Suprapubic skin (tissue), 4 donors: ENCODE measurements at places on chromosomes 3 and 15.
A peak's percentile ranks its signal among the peaks of the same experiment; 100 is the strongest.

DNA sequence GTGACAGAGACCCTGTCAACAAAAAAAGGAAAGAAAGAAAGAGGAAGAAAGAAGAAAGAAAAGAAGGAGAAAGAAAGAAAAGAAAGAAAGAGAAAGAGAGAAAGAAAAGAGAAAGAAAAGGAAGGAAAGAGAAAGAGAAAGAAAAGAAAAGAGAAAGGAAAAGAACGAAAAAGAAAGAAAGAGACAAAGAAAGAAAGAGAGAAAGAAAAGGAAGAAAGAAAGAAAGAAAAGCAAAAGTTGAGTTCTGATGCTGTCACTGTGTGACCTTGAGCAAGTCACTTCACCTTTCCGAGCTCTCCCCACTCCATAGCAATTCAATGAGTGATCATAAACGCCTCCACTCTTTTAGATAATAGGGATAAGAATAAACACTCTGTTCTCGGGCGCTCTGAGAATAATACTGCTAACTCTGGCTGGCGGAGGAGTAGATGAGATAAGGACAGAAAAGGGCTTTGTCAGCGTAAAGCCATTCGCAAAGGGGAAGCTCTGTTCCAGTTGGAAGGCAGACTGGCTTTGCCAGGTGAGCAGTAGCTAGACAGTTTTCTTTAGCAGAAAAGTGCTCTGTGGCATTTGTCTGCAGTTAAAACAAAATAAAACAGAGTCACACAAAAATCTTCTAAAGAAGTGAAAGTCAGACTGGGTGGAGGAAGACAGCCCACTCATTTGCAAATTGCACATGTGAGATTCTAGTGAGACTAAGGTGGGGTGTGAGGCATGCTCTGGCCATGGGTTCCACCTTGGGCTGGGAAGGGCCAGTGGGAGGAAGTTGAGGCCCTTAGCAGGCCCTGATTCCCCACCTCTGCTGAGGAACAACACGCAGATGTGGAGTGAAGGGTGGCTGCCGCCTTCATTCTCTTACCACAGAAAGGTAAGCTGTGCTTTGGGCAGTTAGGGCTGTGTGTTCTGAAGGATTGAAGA is 9.6 kb upstream of the FLNB start:
- no peak for DNase-seq

DNA sequence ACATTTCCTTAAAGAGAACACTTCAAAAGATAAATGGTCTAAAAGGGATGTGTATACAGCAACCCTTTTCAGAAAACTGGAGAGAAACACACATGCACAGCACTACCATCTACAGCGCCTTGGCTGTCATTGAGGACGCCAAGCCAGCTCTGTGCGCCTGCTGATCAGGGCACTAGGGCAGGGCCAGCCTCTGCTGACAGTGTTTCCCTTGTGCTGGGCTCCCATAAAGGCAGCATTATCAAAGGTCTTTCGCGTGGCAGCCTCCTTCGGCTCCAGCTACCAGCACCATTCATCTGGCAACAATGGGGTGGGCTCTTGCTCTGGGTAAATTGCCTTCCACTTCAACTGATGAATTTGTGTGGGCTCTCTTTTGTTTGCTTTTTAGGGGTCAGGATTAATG is 53.4 kb downstream of the LDHAL6B start:
- DNase-seq: no peak

GRCh38 chr3:52406791-52407510 is 38.0 kb downstream of the SEMA3G start:
- no peak for DNase-seq

- DNase-seq: no peak
These were observed 260.7 kb upstream of the UMPS start for GRCh38 chr3:124469555-124469954.

- DNase-seq: no peak
These were observed 5.0 kb downstream of the FAM219B start for GRCh38 chr15:74901612-74902063.

GRCh38 chr3:139559541-139559940 is 20.0 kb upstream of the RBP1 start:
- DNase-seq: no peak

DNA sequence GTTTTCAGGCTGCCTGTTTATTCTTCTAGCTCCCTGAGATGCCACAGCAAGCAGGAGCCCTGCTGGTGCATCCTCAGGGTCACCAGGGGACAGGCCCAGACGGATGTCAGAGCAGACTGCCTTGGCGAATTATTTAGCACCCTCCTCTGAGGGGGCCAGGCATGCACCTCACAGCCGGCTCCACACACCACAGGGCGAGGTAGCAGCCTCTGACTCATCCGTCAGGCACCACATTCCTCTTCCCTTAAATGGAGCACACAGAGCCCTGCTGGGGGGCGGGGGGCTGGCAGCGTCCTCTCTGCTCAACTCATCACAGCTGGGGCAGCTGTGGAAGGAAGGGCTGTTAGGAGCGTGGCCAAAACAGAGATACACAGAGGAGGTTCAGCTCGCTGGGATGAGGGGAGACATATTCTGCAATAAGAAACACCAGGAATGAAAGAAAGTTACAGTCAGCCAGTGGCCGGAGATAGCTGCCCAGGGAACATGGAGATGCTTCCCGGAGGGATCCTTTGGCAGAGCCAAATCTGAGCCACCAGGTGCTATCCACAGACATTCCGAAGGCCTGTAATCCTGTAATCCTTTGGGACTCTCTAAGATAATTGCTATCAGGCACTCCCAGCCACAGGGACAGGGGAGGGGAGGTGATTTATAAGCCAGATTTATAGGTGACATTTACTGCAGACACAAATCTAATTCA is 13.9 kb upstream of the PRICKLE2 start:
- peak; percentile 81 for DNase-seq

GRCh38 chr3:108328821-108329486 is 32.6 kb downstream of the HHLA2 start:
- no peak for DNase-seq

- no peak for DNase-seq
These were observed 175.9 kb downstream of the THRB start for GRCh38 chr3:24318677-24319287.

GRCh38 chr15:89616228-89616627 is 39.0 kb downstream of the KIF7 start:
- DNase-seq: no peak

DNA sequence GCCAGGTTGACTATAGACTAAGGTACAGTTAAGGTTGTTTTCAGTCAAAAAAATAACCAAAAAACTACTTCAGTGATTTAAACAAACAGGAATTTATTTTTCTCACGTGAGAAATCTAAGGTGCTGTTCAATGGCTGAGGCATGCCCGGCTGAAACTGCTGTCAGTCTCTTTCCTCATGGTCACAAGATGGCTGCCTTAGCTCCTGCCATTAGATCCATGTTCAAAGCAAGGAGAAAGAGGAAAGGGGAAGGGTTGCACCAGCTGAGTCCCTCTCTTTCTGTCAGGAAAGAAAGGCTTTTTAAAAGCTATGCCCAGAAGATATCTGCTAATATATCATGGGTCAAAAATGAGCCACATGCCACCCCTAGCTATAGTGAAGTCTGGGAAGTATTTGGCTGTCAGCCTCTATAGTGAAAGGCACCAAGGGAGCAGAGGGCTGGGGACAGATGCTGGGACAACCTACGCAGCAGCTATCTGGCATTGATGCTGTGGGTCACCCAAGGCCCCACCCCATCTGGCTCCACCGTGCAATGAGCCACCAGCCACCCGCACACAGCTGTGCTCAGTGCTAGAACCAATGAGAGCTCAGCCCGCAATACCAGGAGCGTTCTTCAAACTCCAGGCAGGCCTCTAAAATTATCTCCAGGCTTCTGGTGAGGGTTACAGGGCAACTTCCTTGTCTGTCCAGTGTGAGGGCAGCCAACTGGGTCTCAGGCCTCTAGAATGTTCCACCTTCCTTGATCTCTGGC is 64.7 kb upstream of the GATA2 start:
- DNase-seq: no peak

DNA sequence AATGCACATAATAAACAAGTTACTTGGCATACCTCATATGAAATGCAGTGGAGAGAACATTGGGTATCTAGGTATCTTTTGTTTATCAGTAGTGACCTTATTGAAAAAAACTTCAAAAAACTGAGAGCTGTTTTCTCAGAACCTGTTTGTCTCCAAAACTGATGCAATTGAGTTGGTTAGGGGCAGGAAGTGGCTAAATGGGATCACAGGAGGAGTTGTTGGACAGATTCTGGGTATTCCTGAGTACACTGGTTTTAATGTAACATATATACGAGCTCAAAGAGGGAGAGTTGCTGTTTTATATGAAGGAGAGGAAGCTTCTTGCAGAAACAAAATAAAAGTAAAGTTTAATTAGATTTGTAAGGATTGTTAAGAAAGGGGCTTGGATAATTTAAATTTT is 159.5 kb downstream of the C3orf70 start:
- DNase-seq: no peak

GRCh38 chr3:72085036-72085435 is 300.1 kb upstream of the PROK2 start:
- DNase-seq: no peak

- no peak for DNase-seq
These were observed 169.5 kb upstream of the ROPN1 start for GRCh38 chr3:124161448-124161847.

- no peak for DNase-seq
These were observed 248.9 kb upstream of the TBL1XR1 start for GRCh38 chr3:177446165-177446601.

DNA sequence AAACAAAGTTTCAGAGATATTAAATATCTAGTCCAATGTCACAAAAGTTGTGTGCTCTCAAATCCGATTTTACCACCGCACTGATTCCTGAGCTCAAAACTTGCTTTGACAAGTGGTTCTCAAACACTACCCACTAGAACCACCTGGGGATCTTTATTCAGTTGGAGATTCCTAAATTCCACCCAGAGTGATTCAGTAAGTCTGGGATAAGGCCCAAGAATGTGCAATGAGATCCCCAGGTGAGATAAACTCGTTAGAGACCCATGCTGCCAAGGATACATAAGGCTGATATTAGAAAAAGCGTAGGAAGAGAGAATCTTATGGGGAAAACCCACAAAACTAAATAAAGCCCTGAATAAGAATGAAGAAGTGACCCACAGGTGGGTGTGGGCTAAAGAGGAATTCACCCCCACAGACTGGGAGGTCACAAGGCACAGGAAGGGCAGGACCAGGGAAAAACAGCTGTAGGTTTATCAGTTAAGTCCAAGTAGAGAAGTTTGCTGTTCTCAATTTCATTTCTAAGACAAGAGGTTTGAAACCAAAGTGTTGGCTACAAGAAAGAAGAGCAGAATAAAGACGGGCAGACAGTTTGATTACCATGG is 11.5 kb upstream of the RPS17 start:
- no peak for DNase-seq

DNA sequence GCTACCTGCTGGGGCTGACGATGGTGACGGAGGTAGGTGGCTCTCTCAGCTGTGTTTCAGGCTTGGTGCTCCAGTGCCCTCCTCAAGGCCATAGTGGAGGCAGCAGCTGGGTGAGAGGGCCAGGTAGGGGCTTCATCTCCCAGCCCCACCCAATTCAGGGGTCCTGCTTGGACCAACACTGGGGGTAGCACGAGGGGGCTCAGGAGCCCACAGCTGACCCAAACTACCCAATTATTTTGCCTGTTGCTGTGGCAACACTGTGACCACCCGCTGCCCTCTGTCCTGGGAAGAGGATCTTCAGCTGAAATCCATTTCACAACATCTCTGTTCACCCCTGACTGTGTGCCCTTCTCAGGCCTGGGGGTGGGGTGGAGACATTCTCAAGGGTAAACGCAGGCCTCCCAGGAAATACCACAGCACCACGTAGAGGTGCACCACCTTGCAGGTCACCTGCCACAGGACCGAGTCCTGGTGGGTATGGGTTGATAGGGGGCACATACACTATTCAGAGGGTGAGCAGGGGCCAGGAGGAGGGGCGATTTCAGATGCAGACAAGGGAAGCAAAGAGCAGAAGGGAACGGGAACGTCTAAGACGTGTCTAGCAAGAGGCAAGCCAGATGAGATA is 62.7 kb downstream of the GRIP2 start:
- no peak for DNase-seq

DNA sequence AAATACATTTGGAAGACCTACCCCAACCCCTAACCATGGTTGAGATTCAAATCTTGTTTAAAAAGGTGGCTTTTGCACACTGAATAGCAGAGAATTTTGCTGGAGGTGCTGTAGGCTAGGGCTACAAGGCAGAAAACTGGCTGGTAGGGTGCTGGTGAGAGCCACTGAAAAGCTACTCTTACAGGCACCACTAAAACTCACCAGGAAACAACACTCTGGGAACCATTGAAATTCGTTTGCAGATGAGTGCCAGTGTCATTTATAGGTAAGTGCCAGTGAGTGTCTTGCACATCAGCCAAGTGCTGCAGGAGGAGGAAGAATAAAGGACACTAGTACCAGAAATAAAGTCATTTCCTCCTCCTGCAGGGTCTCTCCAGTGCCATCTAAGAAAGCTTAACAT is 610.2 kb downstream of the ZNF385D start:
- no peak for DNase-seq

- no peak for DNase-seq
These were observed 28.7 kb downstream of the SEMA5B start for GRCh38 chr3:122998856-122999255.

GRCh38 chr15:42511007-42511391 is 15.6 kb downstream of the SNAP23 start:
- DNase-seq: no peak

GRCh38 chr15:69478259-69478781 is 25.7 kb downstream of the RPLP1 start:
- peak; percentile 64 for DNase-seq

- DNase-seq: no peak
These were observed 1078.4 kb downstream of the ROBO1 start for GRCh38 chr3:78689378-78689777.

DNA sequence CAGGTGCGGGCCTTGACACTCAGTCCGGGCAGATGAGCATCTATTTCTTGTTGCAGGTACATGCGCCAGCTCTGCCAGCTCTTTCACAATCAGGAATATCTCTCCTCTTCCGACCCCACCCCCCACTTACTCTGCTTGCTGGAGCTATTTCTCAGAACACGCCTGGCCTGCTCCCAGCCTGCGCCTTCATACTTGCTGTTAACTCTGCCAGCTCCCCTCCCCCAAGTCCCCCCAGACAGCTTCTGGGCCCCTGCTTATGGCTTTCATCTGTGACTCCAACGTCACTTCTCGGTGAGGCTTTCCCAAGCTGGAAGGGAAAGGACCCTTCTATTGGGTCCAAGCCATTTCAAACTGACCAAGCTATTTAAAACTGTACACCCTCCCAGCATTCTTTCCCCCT is 15.2 kb downstream of the MAGEF1 start:
- no peak for DNase-seq

DNA sequence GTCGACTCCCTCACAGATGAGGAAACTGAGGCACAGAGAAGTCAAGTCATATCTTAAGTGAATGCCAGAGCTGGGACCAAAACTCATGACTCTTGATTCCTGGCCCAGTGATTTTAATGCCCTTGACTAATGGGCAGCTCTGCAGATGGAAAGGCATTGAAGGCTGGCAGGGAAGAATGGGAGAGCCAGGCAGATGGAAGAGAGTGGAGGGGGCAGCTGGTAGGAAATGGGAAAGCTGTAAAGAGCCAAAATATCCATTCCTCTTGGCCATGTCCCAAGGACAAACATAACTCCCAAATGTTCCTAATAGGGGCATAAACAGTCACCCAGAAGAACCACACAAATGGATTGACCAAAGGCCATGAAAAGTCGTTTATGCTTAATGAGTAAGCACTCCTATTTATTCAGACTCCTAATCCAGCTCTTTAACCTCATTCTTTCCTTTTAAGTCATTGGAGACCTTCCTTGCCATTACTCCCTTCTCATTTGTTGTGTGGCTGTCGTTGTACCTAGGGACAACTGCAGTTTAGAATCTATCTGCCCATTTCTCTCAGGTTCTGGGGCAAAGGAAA is 330.5 kb upstream of the ROPN1 start:
- DNase-seq: no peak
